ENCODE measurements at places on chromosomes 3 and 15. TPM values are rescaled to one million over a fixed set of nuclear protein-coding genes. Genes with fewer than 3 reads are reported as not detected.

- no peak for DNase-seq
Observed at GRCh38 chr15:40931300-40932142, 2.4 kb downstream of the DLL4 start.

DNA sequence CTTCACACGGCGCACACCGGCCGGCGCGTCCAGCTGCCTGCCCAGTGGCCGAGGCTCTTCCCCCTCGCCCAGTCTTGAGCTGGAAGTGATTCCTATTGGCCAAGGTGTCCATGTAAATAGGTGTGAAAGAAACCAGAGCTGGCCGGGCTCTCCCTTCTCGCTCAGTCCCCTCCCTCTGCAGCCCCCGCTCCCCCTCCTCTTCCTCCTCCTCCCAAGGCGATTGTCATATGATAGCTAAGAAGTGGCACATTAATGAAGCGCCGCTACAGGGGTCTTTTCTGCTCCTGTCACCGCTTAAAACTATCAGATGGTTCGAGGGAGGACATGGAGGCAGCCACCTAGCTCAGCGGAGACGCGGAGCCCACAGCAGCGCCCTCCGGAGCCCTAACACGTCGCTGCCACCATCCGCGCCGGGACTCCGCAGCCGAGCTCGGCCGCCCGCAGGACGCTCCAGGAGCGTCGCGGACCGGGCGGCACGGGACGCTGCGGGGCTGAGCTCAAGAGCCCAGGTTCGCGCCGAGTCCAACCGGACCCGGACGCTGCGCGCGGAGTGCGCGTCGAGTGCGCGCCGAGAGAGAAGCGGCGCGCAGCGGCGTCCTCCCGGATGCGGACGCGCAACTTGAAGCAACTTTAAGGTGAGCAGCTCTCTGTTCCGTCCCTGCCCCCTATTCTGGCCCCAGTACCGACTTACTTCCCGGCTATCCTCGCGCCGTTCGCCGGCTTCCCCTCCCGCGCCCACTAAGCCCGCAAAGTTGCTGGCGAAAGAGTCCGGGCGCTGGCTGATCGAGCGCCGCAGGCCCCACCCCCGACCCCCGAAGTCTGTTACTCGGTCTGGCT, at the start of gene FOXB1:
FOXB1 (plus strand) TSS at position 303 of the 837 bp plus-strand sequence. CDS start 653 bp downstream, outside the sequence.
- DNase-seq, result peak; percentile 58

DNA sequence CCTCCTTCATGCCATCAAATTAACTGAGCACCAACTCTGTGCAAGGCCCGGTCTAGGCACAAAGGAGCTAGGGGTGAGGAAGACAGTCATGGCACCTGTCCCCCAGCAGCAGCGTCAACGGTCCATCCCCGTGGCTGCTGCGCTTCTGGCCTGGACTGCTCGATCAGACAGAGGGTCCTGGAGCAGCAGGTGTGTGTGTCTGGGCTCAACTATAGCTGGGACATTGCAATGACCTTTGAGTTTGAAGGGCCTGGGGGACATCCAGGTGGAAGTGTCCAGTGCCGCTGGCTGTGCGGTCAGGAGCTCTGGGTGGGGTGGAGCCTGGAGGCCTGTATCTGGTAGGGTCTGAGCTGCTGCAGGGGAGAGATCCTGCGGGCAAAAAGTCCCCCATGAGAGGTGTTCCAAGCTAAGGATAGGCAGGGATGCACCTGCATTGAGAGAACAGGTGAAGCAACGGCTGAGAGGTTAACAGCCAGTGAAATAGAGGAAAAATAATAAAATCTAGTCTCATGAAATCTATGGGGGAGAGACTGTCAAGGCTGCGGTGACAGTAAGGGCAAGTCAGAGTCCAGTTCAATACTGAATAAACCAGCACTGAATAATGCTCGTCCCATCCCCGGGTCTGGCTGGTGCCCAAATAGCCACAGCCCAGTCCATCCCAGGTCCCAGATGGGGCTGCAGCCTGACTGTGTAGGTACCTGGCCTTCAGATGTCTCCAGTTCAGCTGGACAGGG, 25.4 kb upstream of the SLC41A3 start:
- no peak for DNase-seq

- no peak for DNase-seq
Observed at GRCh38 chr15:35690698-35691116, 144.7 kb upstream of the DPH6 start.

DNA sequence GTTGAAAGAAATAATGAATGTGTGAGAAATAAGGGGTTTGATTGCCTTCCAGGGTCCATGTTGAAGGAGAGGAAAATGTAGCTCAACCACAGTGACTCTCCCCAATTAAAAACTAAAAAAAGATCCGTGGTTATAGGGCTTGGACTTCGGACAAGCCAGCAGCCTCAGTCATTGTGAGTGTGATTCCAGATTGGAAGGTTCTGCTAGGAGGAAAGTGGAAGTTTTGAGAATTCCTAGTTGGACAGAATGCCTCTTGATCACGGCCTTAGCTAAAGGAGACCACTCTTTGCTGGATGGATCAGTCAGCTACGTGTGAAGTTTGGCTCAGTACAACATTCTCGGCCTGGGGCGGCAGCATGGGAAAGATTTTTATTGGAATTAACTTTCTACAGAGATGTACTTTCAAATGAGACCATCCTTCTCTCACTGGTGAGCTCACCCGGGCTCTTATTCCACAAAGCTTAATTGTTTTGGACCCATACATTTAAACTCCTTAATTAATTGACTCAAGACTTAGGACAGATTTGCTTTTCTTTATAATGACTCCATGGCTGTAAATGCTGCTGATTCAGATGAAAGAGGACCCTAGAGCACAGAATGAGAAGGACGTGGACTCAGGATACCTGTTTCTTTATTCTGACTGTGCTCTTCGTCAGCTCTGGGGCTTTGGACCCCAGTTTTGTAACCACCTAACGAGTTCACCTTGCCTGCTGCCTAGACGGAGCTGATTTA, 27.5 kb downstream of the FLNB start:
- no peak for DNase-seq

DNA sequence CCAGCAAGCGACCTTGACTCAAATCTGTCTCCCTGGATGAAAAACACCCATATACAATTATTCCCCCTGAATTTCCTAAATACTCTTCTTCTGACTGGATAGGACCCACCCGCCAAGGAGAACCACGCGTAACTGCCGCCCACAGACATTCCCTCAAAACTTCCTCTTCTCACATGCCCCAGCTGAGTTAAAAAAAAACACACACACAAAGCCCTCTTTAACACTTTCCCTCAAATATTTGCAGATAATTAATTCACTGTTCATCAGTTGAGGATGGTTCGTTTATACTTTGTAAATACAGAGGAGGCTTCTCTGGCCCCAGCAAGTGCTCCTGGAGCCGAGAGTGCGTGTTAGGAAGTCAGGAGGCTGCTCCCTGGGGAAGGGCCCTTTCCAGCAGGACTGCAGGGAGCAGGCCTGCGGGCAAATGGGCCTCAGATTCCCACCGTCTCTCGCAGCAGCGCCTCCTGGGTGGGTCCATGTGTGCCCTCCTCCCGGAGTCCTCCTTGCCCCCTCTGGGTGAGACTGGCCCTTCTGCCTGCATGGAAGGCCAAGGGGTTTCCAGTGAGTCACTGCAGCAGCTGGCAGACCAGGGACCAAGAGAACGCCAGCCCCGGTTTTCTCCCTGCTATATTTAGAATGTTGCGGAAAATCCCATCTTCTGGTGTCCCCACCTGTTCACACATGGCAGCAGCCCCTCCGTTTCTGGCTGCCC, 46.8 kb downstream of the MGLL start:
- no peak for DNase-seq

DNA sequence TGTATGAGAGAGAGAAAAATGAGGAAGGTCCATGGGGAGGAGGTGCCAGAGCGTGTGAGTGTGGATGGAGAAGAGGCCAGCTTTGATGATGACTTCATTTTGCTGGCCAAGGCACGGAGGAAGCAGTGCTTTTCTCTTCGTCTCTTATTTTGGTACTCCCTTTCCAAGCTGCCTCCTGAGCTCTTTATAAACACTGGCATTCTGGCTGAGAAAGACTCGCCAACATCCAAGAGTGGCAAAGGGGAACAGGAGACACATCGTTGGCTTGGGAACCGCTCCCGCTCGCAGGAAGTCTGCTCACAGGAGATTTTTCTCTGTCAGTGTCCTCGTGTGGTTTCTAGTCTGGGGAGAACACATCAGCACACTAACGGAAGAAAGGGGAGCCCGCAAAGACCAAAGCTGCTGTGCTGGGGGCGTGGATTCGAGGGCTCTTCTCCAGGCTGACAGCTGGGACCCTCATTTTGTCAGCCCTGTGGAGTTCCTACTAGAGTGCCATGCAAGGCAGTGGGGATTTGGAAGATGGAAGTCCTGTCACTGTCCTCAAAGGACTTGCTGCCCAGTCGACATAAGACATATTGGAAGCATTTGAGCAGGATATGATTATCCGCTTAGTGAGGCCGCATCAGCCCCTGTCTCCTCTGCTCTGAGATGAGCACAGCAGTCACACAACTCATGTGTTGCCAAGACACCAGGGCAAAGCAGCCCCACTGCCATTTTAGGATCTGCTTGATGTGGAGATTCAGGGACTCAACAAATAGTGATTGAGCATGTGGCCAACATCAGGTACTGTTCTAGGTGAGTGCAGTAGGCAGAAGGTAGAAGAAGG, 8.0 kb upstream of the SEMA4B start:
- no peak for DNase-seq

- no peak for DNase-seq
Observed at GRCh38 chr3:72144773-72145505, 360.0 kb upstream of the PROK2 start.

DNA sequence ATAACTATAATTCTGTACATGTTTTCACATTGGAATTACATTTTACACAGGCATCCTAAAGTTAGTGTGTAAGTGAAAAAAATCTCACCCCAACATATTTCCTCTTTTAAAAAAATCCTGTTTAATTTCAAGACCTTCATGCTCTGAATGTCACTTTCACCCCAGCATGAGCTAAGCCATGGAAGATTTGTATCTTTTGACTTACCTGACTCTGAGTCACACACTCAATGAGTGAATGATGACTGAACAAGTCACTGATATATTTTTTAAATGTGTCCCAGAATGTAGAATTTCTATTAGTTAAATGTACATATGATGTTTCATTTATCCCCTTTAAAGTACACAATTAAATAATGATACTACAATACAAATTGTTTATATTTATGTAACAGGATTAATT, 199.9 kb upstream of the RBMS3 start:
- DNase-seq, result no peak

TIMMDC1 gene
- 89.6 TPM for total RNA-seq

STARD5 gene
- 10.3 TPM for total RNA-seq

TMEM266 gene
- not detected for total RNA-seq

PYGO1 gene
- not detected for total RNA-seq

ALDH1A2 gene
- 2.6 TPM for total RNA-seq
